ENCODE measurements at places on chromosomes 6 and 20.

- no peak for DNase-seq
Observed at GRCh38 chr6:53103993-53104675, 38.9 kb downstream of the FBXO9 start.

DNA sequence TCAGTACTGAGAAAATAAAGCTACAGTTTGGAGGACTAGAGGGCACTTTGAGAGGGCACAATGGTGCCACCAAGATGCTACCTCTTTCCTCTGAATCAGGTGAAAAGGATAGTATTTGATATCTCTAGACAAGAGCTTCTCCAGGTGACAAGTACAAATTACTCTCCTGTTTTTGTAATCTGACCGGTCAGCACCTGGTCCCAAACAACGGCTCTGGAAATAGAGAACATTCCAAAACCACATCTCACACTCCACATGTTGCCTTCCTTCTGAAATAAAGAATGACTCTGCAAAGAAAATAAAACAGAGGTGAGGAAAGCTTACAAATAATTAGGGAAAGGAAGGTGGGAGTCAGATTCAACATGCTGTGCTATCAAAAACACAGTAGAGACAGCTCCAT, 51.3 kb upstream of the CITED2 start:
- DNase-seq = no peak

DNA sequence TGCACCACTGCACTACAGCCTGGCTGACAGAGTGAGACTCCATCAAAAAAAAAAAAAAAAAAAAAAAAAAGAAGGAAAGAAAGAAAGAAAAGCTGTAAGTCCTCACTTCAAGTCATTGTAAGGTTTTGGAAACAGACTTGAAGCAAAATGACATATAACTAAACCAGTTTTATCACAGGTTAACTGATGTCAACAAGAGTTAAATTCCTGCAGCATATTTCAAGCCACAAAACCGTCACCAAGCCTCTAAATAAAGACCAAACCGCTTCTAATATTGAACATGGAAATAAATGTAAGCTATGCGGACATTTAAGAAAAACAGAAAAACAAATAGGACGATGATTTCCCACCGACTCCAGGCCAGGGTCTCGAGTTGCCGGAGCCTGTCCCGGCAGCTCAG, 88.9 kb upstream of the RPS6KA2 start:
- peak; percentile 45 for DNase-seq

GRCh38 chr6:134821397-134821796, 128.5 kb downstream of the ALDH8A1 start:
- no peak for DNase-seq

DNA sequence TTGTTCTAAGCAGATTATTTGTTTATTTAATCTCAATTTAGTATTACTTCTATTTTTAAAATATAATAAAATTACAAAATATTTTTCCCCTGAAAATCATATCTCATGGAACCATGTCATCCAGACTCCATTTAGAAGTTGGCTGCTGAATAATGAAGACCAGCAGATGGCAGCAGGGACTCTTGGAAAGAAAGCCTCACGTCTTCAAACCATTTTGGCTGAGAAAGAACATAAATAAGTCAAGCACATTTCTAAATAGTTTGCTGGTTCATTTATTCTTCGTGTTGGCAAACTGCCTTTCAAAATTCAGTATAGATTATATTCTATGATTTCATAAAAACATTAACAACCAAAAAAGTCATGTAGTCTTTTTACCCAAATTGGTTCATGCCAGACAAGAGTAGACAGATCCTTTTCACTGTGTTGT, 71.7 kb downstream of the RCAN2 start:
- DNase-seq = peak; percentile 79

DNA sequence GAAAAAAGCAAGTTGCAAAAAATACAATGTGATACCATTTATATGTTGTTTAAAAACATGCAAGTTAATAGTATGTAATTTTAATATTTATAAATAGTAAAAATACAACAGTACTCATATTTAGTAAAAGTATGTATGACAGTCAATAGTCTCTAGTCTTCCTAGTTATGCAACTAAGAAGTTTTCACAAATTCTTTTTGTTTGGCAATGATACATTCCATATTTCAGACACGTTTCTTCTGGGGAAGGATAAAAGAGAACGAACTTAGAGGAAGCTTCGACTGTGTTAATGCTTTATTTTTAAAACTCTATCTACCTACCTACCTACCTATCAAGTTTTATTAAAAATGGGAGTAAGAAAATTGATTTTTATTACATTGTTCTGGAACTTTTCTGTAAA, 77.7 kb downstream of the UBE3D start:
- no peak for DNase-seq

- DNase-seq = no peak
Observed at GRCh38 chr6:48563433-48563832, 452.4 kb upstream of the PTCHD4 start.

Measured in left kidney (tissue), 8 donors.